ENCODE measurements at places on chromosomes 11 and 22.
A peak's percentile ranks its signal among the peaks of the same experiment; 100 is the strongest.

GRCh38 chr22:39150848-39151215 lies 1.6 kb downstream of the CBX7 start:
- no peak for DNase-seq

- no peak for DNase-seq
Measured at GRCh38 chr11:67023957-67024353, 1.0 kb downstream of the SYT12 start.

DNA sequence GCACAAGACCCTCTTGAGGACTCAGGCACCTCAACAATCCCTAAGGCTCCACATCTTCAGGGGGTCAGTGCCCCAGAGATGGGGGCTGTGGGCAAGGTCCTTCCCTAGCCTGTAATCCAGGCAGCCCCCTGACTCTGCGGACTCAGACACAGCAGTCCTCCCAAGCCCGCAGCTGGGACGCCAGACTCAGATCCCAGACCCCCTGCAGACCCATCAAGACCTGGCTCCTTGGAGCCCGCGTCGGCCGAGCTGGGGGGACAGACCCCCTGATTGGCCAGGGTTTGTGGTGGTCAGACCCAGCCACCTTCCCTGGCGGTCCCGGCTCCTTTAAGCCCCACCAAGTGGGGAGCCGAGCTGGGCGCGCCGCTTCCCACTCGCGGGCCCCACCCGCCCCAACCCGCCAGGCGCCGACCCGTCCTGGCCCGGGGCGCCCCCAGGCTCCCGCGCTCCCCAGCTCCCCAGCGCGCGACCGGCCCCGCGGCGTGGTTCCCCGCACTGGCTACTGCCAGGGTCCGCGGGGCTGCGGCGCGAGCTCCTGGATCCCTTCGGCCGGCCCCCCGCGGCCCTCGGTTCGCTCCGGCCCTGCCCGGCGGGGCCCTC lies 458 bp downstream of the OSBPL5 start:
- DNase-seq = no peak

DNA sequence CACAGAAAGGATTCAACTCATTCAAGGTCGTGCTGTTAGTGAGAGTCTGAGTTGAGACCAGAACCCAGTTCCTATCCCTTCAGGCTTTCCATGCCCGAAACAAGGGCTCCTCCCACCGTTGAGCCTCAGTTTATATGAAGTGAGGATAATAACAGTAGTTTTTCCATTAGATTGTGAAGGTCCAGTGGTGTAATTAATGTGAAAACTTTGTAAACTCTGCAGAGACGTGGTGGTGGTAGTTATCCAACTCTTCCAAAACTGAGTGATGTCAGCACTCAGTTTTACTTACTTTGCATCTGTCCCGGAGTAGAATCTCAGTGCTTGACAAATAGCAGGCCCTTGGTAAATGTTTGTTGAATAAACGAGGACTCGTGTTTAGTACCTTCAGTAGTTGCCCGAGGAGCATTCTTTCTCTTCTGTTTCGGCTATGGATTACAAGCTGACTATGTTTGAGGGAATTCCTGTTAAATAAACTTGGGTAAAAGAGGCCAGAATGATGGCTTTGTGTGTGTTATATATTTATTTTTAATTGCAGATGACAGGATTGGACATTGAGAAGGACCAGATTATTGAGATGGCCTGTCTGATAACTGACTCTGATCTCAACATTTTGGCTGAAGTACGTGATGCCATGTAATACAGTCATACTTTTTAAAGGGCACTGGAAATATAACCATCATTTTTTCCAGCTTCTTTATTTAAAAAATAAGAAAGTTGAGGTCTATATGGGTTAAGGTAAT lies 1.0 kb downstream of the REXO2 start:
- peak; percentile 56 for DNase-seq

DNA sequence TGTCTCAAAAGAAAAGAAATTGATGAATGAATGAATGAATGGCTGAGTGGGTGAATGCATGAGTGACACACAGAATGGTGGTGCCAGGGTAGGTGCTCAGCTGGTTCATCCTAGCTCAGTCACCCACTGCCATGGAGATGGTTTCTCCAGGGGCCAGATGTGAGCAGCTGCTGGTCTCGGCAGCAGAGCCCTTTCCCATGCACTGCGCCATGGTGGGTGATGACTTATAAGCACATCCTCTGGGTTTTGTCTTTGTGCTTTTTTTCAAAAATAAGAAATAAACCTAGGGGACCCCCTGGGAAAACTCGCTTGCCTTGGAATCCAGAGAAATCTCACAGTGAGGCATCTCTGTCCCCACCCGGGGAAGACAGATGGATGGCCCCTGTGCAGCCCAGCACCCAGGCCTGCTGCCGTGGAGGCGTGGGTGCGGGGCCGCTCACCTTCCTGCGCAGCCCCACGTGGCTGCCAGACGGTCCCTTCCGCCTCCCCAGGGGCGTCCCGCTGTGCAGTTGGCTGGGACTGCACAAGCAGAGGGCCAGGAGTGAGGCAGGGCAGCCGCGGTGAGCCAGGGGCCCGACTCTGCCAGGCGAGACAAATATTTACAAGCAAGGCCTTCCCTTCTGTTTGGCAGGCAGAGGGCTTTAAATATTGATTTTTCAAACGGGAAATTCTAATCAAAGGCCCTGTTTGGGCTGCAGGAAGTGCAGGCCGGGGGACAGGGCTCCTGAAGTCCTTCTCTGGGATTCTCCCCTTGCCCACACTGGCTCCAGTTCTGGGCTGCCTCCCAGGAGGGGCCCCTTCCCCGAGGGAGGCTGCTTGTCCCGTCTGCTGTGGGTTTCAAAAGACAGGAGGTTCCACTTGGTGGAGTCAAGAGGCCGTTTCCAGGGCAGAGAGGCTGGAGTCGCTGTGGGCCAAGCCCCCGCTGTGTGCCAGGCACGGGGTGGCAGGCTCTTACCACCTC lies 24.3 kb downstream of the MPPED1 start:
- DNase-seq = no peak

DNA sequence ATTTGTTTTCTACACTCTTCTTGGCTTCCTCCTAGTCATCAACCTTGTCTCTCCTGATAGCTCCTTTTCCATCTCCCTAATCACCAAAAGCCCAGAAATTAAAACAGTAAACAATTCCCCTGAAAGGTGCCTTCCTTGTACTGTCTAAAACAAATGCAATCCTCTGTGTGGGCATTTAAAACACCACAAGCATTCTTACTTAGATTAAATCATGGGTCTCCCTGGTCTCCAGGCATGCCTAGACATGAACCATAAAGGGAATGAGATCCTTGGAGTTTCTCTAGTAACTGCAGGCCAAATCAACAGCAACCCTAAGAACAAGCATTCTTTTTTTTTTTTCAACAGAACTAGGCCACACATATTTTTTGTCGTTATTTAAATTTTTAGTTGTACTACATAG lies 1.9 kb downstream of the BTG4 start:
- DNase-seq = peak; percentile 11

DNA sequence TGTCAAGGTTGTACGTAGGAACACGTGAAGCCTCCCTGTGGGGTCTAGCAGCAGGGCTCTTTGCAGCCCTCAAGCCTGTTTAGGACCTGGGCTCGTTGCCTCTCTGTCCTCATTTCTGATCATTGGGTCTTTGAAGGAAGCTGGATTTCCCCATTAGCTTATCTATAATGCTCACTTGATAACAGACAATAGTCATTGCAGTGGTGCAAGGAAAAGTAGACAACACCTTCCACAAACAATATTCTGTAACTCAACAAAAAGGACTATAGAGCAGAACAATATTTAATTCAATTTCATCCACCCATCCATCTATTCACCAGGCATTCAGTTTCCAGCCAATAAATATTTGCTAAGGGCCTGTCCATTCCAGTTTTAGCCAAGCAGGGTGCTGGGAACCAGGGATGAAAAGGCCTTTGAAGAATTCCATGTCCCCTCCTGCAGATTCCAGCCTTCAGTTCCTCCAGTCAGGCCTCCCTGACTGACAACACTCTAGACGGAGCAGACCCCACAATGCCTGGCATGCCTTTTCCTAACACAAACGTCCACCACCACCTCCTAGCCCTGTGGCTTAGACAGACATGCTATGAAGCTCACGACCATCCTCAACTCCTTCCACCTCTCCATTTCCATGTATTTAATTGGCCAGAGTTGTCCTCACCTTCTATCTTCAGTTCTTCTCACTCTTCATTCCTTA lies 12.7 kb upstream of the POLD3 start:
- no peak for DNase-seq

- DNase-seq = no peak
Measured at GRCh38 chr11:130720232-130721022, 195.9 kb downstream of the SNX19 start.

DNA sequence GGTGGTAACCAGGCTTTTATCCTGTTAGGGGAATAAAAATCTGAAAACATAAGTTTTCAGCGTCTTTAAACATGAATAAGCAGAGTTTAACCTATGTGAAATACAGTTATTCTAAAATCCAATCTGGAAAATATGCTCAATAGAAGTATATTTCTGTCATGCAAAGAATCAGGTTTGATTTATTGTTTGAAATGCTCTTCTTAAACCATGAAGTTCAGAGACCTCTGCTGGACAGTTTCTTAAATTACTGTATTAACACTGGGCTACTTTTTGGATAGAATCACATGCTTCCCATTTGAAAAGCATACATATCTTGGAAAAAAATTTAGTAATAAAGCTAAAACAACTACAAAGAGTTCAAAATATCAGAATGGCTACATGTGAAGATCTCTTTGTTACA lies 25.4 kb downstream of the APIP start:
- peak; percentile 21 for DNase-seq

DNA sequence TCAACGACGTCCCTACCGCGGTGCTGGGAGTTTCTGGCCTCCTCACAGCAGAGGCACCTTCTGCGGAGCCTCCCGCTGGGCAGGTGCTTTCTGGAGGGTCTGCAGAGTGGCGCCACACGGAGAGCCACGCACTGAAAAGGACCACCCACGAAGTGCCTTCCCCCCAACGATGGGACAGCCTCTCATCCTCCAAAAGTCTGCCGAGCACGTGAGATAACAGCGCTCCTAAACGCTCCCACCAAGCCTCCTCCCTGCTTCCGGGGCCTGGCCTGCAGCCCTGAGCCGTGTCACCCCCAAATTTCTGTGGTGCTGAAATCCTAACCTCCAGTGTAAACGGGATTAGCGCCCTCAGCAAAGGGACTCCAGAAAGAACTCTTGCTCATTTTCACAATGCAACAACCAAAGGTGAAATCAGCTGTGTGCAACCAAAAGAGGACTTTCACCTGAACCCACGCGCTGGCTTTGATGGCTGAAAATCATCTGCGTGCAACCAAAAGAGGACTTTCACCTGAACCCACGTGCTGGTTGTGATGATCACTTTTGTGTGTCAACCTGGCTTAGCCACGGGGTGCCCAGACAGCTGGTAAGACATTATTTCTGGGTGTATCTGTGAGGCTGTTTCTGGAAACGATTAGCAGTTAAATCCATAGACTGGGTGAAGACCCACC lies 924.6 kb downstream of the BRD1 start:
- no peak for DNase-seq

GRCh38 chr11:8484251-8484650 lies 109.8 kb downstream of the STK33 start:
- no peak for DNase-seq

DNA sequence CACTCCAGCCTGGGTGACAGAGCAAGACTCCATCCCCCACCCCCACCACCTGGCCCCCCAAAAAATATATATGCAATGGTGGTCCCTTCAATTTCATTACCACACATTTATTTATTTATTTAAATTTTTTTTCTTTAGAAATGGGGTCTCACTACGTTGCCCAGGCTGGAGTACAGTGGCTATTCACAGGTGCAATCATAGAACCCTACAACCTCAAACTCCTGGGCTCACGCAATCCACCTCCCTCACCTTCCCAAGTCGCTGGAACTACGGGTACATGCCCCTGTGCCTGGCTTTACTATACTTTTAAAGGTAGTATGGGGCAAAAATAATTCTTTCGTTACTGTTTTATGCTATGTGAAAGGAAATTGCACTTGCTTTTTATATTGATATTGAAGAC lies 50.9 kb upstream of the EP300 start:
- DNase-seq = no peak

- no peak for DNase-seq
Measured at GRCh38 chr11:68960294-68961071, 20.3 kb downstream of the MRGPRD start.

DNA sequence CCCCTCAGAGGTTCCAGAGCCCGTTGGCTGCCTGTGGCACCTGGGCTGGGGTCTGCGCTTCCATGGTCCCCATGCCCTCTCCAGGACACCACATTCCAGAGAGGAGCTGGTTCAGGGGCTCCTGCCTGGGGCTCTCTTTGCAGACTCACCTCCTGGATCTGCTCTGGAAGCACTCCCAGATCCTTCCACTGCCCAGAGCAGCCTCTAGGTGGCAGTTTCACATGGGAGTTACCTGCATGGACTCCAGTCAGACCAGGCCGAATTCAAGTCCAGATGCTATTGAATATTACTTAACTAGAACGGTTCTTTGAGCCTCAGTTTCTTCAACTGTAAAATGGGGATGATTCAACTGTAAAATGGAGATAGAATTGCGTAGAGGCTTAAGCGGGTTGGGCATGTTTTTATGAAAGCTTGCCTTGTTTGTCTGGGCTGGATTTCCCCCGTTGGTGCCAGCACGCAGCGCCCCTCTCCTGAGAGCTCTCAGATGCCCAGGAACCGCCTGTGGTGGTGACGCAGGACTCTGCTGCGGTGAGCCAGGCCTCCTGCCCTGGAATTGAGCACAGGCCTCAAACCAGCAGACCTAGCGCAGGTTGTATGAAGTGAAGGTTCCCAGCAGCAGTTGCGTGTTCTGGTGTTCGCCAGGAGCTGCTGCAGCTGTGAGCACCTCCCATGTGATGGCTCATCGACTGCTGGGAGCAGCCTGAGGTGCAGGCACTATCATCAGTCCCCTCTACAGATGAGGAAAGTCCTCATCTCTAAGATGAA lies 44.2 kb downstream of the LMO1 start:
- DNase-seq = peak; percentile 37

- no peak for DNase-seq
Measured at GRCh38 chr11:32366666-32367065, 68.7 kb downstream of the WT1 start.

DNA sequence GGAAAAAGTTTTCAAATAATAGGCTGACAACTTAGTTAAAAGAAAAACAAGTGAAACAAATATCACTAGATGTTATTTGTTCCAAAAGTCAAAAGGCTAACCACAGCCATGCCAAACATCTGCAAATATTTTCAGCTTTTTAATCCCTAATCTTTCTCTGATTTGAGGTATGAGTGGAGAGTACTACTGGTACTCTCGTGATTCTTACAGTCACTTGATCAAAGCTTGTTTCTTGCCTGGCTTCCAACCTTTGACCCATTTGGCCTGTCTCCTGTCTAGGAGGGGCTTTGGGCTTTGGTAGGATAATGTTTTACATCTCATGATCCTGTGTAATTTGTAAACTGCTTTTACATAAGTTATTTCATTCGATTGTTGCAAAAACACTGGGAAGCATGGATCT lies 301.8 kb upstream of the SORL1-AS1 start:
- DNase-seq = no peak

- DNase-seq = peak; percentile 28
Measured at GRCh38 chr11:73404048-73404447, 27.8 kb downstream of the RELT start.

GRCh38 chr11:8671651-8672062 lies 10.8 kb downstream of the TRIM66 start:
- no peak for DNase-seq

- no peak for DNase-seq
Measured at GRCh38 chr22:23801886-23802377, 15.2 kb downstream of the SMARCB1 start.

Data from HFFc6 (cell line).